Right renal pelvis (tissue), 4 donors: ENCODE measurements at places on chromosomes 7 and 10.

DNA sequence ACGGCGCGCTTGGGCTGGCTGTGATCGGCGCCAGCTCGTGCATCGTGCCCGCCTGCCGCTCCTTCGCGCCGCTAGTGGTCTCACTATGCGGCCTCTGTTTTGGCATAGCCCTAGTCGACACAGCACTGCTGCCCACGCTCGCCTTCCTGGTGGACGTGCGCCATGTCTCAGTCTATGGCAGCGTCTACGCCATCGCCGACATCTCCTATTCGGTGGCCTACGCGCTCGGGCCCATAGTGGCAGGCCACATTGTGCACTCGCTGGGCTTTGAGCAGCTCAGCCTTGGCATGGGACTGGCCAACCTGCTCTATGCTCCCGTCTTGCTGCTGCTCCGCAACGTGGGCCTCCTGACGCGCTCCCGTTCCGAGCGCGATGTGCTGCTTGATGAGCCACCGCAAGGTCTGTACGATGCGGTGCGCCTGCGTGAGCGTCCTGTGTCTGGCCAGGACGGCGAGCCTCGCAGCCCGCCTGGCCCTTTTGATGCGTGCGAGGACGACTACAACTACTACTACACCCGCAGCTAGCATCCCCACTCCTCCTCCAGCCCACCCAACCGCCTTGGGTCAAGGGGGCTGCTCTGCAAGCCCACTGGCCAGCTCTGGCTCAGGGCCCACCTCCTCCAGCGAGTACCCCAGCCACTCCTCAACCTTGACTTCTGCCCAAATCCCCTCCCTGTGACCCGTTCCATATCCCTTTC, 1.9 kb downstream of the SLC18A3 start:
- no peak for DNase-seq

DNA sequence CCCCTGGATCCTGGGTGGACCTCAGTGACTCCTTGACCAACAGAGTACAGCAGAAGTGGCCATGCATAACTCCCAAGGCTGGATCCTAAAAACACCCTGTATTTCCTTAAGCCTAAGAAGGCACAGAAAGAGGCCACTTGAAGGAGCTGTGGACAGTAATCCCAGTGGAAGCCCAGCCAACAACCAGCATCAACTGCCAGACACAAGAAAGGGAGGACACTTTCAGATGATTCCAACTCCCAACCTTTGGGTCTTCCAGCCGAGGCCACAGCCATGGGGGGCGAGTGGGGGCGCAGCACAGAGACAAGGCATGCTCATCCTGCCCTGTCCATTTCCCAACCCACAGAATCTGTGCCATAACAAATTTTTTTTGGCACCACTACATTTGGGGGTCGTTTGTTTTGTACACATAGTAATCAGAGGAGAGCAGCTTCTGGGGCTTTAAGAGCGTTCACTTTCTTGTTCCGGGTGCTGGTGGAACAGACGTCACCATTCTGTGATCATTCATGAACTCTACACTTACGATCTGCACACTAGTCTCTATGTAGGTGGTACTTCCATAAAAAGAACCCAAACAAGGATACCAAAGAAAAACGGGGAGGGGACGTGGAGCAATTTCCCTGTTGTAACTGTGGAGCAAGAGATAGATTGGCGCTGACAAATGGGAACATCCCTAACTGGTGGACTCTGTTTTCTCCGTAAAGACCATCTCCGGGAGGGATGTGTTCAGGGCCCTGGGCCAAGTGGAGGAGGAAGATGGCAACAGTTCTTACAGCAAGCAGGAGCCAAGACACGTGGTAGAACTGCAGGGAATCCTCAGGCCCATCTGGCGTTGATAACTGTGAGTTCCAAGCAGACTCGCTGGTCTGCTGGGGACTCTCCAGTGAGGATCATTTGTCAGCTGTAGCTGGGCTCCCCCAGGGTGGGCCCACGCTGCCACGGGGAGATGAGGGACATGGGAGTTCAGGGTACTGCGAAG, 6.0 kb upstream of the SLC29A3 start:
- no peak for DNase-seq

DNA sequence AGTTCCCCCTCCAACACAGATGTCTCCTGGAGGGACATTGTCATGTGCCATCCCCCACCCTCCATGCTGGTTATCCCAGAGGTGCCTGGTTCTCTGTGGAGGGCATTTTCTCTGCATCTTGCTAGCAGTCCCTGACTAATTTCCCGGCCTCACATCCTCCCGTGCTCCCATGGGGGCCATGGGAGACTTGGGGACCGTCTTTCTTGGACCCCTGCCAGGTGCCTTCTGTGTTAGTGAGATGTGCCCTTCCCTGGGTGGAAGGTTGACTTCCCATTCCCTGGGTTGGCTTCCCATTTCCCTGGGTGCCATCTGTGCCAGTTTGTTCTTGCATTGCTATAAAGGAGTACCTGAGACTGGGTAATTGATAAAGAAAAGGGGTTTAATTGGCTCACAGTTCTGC, 22.5 kb upstream of the GNA12 start:
- no peak for DNase-seq

DNA sequence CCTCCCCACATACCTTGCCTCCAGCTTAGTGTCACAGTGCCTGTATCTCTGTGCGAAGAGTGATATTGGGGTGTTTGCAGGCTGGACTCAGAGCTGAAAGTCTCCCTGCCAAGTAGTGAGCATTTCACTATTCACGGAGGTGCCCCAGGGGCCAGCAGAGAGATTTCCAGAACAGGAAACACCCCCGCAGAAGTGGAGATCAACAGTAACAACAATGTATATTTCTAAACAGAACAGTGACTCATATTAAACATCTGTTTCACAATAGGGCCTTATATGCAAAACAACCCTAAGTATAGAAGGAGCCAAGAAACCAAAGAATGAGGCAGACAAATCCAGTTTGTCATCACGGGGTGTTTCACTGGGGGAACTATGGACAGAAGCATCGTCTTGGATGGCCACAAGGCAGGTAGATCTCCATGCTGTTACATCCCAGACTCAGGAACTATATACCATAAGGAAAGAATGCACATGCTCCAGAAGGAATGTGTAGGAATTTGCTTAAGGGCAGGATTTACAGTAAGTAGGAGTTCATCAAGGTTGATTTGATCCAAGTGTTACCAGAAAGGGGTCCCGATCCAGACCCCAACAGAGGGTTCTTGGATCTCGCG, 29.3 kb upstream of the CCL24 start:
- no peak for DNase-seq

DNA sequence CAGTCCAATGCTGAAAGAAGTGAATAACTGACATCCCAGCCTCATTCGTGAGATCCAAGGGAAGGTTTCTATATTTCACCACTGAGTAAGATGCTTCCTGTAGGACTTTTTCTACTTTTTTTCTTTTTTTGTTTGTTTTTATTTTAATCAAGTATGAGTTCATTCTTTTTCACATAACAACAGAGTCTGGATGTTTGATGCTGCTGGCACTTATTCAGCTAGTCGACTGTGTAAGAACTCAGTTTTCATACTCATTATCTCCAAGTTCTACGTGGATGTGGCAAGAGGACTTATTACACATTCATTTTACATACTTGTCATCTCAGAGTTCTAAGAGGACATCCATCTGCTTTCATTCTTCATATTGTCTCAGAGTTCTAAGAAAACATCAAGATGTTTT, 86.9 kb downstream of the CPXM2 start:
- no peak for DNase-seq

DNA sequence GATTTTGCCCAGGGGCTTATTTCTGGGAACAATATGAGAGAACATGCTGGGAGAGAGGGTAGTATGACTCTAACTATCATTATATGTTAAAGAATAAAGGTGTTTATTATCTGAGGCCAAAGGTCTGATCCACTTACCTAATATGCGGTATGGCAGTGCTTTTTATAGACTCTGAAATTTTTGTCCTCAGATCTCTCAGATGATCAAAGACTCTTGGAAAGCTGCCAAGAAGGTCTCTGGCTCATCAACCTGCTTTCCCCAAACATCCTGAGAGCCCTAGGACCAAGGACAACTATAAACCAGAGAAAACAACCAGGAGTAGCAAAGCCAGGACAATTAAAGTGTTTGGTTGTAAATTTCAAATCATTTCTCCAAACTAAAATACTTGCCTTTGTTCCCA, 255.7 kb upstream of the LRRN3 start:
- DNase-seq = no peak

GRCh38 chr7:100723732-100724275, 3.5 kb downstream of the EPO start:
- no peak for DNase-seq

DNA sequence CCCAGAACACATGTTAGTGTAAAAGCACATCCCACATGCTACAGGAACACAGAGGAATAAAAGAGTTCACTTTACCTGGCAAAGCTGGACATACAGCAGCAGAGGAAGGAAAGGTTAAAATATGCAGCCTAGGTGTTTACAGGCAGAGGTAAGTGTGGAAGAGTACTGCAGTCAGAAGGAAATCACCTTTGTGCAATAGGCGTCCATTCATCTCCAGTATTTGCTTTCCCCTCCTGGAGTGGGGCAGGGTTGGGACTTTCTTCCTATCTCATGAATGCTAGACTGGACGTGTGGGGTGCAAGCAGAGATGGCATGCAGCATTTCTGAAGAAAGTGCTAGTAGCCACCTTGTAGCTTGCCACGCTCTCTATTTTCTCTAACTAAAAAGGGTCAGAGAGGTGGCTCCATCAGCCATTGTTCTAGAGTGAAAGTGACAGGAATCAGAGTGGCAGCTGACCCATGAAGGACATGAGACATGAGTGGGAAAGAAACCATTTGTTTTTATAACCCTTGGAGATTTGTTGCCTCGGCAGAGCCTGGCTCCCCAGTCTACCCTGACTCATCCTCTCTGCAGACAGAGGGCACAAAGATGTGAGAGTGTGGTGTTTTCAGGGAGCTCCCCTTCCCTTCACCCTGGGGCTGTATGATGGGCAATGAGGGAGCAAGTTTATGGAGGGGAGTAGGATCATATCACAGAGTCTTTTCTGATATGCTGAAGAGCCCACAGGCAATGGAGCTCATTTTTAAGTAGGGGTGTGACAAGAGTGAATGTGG, 101.2 kb upstream of the SEC61G start:
- DNase-seq = no peak

DNA sequence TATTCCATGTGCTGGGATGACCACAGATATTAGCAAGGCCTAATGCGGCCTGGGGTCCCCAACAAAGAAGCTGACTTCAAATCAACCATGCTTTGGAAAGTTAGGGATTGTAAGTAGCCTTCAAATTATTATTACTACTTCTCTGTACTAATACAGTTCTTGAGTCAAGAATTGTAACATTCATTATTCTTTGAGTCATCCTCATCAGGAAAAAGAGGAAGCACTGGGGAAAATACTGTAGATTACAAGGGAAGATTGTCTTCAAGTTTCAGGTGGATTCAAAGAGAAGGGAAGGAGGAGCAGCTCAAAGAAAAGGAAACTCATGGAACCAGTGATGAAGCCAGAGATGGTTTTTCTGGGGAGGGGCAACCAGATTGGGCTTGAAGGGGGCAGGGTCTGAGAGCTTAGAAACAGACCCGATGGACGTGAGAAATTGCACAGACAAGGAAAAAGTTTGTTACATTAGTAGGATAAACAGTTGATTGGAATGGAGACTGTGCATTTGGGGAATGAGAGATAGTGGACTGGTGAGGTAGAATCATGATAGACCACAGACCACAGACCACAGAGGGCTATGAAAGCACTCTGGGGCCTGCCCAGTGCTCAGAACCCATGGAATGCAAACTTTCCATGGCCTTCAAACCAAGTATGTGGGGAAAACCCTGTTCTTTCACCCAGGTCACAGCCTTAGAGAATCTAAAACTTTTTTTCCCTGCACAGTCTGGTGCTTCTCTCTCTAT, 209.9 kb downstream of the ZNF365 start:
- no peak for DNase-seq

GRCh38 chr7:157238087-157238486, 98.7 kb upstream of the DNAJB6 start:
- DNase-seq = no peak

DNA sequence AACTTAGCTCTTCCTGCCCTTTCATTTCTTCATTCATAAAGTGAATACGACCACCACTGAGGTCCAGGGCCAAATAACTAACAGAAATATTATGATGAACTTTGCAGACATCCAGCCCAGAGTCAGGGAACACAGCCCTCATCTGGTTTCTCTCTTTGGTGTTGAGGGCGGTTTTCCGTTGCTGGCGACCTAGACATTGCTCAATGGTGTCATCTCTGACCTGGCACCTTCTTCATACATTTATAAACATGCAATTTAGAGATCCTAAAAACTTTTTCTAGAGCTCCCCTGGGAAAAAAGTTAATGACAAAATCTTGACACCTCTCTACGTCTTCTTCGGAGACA, 324 bp upstream of the TET1 start:
- no peak for DNase-seq

GRCh38 chr7:52100-52499, 140.3 kb upstream of the FAM20C start:
- DNase-seq = no peak

DNA sequence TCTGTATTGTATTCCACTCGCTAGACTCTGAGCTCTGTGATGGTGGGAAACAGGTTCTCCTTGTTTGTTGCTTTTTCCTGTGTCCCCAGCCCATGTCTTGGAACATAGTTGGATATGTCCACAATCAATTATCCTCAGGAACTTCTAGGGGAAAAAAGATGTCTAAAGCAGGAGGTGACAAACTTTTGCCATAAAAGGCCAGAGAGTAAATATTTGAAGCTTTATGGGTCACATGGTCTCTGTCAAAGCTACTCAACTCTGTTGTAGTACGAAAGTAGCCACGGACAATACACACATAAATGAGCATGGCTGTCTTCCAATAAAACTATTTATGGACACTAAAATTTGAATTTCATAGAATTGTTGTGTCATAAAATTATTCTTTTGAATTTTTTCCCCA, 220.5 kb downstream of the CHCHD3 start:
- no peak for DNase-seq

- no peak for DNase-seq
Measured at GRCh38 chr10:75106242-75106641, 5.2 kb upstream of the SAMD8 start.

DNA sequence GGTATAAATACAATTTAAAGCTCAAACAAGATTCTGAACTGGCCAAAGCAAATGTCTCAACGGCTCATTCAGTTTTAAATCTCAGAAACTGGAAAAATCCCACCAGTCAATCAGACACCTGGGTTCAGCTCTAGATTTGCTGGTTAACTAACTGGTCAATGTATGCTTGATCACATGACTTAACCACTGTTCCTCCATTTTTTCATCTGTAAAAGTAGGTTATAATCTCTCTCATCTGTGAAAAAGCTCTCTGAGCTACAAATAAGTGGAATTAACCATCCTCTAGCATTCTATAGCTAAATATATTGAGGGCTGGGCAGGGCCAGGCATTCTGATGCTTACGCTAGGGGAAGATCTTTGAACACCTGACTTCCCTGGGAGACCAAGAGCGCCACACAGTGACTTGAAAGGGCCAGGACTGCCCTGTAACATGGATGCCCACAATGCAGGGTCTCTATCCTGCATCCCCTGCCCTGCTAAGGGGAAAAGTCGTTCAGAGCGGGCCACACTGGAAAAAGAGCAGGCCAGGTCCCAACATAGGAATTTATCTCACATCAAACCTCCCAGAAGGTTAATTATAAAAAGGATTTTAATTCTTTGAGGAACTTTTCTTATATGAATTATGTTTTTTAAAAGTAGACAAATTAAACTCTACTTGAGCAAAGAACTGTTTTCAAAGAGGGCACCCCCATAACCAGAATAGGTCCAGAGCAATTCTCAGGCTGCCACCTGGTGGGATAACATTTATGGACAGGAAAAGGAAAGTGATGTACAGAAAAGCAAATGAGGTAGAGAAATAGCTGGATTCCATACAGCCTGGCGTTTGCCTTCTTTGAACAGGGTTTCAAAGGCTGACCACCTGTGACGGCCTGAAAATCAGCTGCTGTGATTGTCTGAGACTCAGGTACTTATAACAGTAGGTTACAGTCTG, 1.8 kb downstream of the RP9 start:
- no peak for DNase-seq
